ENCODE measurements at places on chromosomes 7 and 10.

DNA sequence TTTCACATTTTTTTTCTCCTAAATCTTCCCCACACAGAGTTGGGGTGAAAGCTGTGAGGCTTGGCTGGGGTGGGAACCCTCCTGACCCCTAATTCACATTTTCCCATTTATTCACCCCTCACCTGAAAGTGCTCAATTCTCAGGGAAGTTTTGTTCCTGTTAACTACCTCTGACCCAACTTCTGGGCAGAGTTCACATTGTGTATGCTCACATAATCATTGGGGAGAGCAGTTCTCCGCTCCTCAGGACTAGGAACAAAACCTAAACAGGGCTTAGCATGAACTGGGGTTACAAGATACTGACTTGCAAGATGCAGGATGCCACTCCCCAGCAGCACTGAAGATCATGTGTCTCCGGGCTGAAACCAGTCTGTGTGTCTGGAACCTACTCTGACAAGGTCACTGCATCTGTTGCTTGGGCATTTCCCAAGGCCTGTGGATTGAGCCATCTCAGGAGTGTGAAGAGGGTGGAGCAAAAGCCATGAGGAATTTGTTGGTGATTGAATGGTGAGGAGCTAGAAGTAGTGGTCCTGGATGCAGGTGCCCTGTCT lies 258.1 kb upstream of the IGFBP3 start:
- H3K4me1 ChIP-seq = no peaks in the 10 kb centered on the region
- no peaks in the 10 kb centered on the region for H3K27me3 ChIP-seq
- DNase-seq = no peak
- no peak overlapping the region for H3K27ac ChIP-seq
- H3K36me3 ChIP-seq = no peaks in the 10 kb centered on the region
- no peak overlapping the region for H3K4me3 ChIP-seq

DNA sequence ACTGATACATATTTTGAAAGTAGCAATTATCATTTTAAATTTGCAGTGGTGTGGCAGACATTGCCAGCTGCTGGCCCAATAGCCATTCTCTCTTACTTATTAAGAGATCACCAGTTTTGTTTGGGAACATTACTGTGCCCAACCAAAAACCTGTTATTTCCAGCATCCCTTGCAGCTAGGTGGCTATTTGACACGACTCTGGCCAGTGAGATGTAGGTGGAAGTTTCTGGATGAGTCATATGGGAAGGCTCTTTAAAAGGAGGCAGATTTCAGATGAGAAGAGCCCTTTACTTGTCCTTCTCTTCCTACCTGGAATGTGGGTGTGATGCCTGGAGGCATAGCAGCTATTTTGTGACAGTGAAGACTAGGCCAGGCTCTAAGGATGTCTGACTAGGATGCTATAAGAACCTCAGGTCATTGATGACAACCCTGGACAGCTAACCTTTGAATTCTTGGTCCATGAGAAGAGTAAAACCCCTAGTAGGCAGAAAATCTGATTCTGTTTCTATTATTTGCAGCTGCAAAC lies 77.9 kb downstream of the CARD11 start:
- no peaks in the 10 kb centered on the region for H3K4me1 ChIP-seq
- H3K27ac ChIP-seq = no peak overlapping the region
- no peak for DNase-seq

GRCh38 chr7:54704851-54705250 lies 54.2 kb downstream of the SEC61G start:
- no peaks in the 10 kb centered on the region for H3K36me3 ChIP-seq
- no peaks in the 10 kb centered on the region for H3K4me1 ChIP-seq
- H3K4me3 ChIP-seq = no peak overlapping the region
- DNase-seq = no peak
- H3K27me3 ChIP-seq = no peaks in the 10 kb centered on the region

DNA sequence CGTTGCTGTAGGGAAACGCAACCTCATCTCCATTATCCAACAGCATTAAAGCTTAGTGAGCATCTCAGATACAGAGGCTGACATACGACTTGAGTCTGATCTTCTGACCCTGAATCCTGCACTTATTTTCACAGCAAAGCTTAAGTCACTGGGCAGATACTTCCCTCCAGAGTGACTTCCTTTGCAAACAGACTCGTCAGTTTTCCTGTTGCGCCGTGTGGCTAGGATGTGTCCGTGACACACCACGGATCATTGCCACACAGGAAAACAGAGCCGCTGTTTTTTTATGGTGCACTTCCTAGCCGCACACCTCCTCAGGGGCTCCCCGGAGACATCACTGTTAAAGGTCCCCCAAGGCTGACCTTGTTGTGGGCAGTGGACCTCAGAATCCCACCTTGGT lies 94.9 kb upstream of the MKI67 start:
- DNase-seq = no peak
- no peak overlapping the region for H3K27ac ChIP-seq
- H3K4me3 ChIP-seq = no peak overlapping the region
- peaks cover 8% of the 10 kb centered on the region for H3K27me3 ChIP-seq
- H3K4me1 ChIP-seq = no peaks in the 10 kb centered on the region

GRCh38 chr7:7122701-7123281 lies 59.6 kb upstream of the C1GALT1 start:
- H3K4me1 ChIP-seq = peaks cover 18% of the 10 kb centered on the region
- no peaks in the 10 kb centered on the region for H3K36me3 ChIP-seq
- no peak overlapping the region for H3K27ac ChIP-seq
- no peaks in the 10 kb centered on the region for H3K27me3 ChIP-seq

GRCh38 chr10:69835875-69836730 lies 34.4 kb downstream of the COL13A1 start:
- H3K4me1 ChIP-seq = no peaks in the 10 kb centered on the region
- no peak overlapping the region for H3K4me3 ChIP-seq
- no peak overlapping the region for H3K27ac ChIP-seq
- no peaks in the 10 kb centered on the region for H3K36me3 ChIP-seq

DNA sequence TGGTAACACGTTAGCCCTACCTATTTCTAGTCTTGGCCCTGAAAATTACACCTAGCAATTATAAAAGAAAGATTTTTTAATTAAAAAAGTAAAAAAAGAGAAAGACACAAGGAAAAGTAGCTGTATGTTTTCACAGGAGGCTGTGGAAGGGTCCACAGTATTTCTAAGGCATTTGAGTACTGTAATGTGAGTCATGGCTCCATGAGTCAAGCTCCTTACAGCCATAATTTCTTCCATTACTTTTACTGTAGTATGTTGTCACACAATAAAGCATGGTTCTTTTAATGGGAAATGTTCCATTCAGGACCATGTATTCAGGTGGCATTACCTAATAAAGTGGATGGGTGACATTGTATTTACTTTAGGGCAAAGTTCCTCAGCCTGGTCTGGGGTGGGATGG lies 113.4 kb downstream of the GPR37 start:
- no peak for DNase-seq
- no peak overlapping the region for H3K4me3 ChIP-seq
- H3K27me3 ChIP-seq = no peaks in the 10 kb centered on the region
- no peaks in the 10 kb centered on the region for H3K36me3 ChIP-seq
- H3K27ac ChIP-seq = no peak overlapping the region

DNA sequence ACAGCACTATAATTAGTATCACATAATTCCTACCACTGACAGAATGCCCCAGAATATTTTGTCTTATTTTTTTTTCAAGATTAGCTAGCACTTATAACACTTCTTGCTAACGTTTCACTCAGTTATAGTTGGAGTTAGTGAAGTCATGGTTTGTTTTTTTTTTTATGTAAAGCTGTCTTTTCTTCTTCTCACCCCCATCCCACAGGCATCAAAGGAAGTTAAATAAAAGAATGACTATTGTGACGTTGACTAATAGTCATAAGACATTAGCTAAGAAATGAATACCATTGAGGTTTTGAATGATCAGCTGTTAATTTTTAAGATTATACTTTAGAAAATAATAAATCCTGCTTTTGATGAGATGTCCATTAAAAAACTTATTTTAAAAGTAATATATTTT lies 498.3 kb downstream of the GFRA1 start:
- no peak overlapping the region for H3K27ac ChIP-seq
- H3K4me3 ChIP-seq = no peak overlapping the region
- no peaks in the 10 kb centered on the region for H3K36me3 ChIP-seq
- DNase-seq = no peak

DNA sequence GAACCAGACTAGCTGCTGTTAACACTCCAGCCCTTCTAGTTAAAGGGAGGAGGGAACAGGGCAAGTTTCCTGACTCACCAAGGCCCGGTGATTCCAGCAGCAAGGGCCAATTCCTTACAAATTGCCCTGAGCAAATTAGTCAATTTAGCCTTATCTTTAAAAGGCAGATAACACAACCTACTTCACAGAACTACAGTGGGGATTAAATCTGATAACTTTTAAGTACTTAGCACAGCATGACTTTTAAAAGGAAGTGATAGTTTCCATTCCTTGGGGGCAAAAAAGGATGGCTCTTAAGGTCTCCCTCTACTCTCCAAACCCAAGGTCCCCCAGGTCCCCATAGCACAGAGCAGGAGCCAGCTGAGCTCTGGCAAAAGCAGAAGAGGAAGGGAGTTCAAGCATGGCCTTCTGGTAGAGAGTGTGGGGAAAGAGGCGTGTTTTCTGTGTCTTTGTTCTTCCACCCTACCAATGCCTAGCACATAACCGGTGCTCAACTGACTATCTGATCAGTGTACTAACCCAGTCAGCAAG lies 4.0 kb downstream of the CDCA7L start:
- H3K4me3 ChIP-seq = no peak overlapping the region
- DNase-seq = no peak
- no peaks in the 10 kb centered on the region for H3K27me3 ChIP-seq

- no peak overlapping the region for H3K4me3 ChIP-seq
- no peaks in the 10 kb centered on the region for H3K4me1 ChIP-seq
- no peak for DNase-seq
- no peaks in the 10 kb centered on the region for H3K36me3 ChIP-seq
- H3K27ac ChIP-seq = no peak overlapping the region
Observed at GRCh38 chr10:65720901-65721300, 1204.9 kb upstream of the LRRTM3 start.

DNA sequence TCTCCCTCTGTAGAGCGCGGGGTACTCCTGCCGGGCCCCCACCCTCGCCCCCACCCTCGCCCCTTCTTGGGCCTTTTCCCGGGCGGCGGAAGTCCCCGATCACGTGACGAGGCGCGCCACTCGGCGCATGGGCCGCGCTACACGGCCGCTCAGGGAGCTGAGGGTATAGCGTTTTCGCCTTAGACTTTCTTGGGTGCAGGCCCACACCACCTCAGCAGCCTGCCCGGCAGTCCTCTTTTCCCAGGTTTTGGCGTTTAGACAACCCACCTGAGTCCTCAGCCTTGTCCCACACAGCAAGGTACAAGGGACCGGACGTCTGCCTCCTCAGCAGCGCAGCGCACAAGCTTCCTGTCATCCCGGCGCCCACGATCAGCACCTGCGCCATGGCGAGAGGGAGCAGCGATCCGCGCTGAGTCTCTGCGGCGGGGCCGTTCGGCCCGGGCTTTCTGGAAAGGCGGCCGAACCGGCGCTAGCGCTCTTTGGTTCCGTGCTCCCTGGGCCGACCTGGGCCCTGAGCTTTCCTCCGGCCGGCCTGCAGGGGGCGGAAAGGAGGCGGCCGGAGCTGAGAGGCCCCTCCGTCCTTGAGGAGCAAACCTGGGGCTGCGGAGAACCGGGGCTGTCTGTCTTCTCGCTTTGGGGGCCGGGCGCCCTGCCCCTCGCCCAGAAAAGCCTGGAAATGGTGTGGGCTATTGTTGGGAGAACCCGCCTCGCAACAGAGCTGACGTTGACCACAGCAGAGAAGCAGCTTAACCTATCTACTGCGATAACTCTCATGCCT lies at the start of gene RNLS:
Gene RNLS, minus strand, starts transcription at position 513 of the 778 bp plus-strand sequence.
- H3K27me3 ChIP-seq = no peaks in the 10 kb centered on the region
- no peaks in the 10 kb centered on the region for H3K36me3 ChIP-seq
- H3K27ac ChIP-seq = peak within 1 kb of the TSS; percentile 97
- peak; percentile 87 for DNase-seq
- no peaks in the 10 kb centered on the region for H3K4me1 ChIP-seq

GRCh38 chr7:55244006-55244745 lies 121.0 kb upstream of the LANCL2 start:
- H3K27ac ChIP-seq = no peak overlapping the region
- DNase-seq = no peak
- no peaks in the 10 kb centered on the region for H3K27me3 ChIP-seq
- H3K4me1 ChIP-seq = no peaks in the 10 kb centered on the region

DNA sequence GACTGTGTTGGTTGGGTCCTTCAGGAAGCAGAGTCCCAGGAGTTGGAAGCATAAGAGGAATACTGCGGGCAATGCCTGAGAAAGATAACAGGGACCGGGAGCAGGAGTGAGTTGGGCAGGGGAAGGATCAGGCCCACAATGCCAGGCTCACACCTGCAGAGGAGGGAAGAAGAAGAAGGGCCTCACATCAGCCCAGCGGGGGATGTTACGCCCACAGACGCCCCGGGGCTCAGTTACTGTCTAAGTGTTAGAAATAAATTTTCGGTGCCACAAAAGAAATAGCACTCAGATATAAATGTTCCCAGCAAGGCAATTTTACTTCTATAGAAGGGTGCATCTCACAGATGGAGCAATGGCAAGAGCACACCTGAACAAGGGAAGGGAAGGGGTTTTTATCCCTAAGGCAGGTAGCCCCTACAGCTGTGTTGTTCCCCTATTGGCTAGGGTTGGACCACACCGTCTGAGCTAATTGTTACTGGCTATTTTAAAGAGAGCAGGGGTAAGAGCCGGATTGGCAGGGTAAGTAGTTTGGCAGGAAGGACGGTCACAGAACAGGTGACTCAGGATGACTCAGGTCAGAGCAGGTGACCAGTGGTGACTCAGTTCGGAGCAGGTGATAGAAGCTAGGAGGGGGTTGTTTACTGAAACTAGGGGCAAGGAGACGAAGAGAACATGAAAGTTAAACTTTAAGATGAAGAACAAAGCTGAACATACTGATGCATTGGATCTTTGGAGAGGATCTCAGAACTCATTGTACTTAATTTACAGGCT lies at the start of gene NOS3:
Gene NOS3, plus strand, starts transcription at position 602 of the 771 bp plus-strand sequence. CDS start 2,787 bp downstream, outside the sequence.
- H3K27ac ChIP-seq = no peak within 1 kb of the TSS
- H3K4me3 ChIP-seq = no peak within 1 kb of the TSS
- H3K27me3 ChIP-seq = no peaks in the 10 kb centered on the region
- H3K4me1 ChIP-seq = peaks cover 36% of the 10 kb centered on the region
- DNase-seq = no peak

DNA sequence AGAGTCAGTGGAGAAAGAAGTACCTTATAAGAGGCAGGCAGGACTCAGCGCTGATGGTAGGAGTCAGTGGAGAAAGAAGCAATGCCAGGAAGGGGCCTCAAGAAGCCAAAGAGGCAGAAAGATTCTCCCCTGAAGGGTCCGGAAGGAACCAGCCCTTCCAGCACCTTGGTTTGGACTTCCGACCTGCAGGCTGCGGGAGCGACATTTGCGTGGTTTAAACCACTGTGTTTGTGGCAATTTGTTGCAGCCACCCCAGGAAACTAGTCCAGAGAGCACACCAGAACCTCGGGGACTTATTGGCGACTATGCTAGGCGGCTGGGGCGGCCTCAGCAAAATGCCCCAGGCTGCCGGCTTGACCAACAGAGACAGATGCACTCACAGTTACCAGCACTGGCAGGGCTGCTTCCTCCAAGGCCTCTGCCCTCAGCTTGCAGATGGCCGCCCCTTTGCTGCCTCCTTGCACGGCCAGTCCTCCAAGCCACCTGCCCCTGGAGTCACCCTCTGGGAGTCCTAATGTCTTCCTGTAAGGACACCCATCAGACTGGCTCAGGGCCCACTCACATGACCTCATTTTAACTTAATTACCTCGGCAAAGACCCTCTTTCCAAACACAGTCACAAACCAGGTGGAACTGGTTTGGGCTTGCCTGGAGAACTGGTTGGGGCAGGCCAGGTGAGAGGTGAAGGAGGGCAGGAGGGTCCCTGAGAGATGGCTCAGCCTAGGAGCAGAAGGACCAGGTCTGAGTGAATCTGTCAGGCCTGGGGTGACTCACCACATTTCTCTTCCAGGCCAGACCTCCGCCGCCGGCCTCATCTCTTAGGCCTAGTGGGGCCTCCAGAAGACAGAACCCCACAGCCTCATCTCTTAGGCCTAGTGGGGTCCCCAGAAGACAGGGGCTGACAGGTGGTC lies 26.1 kb downstream of the CALML3 start:
- H3K36me3 ChIP-seq = no peaks in the 10 kb centered on the region
- no peak overlapping the region for H3K4me3 ChIP-seq
- peak; percentile 54 for DNase-seq
- no peaks in the 10 kb centered on the region for H3K27me3 ChIP-seq
- H3K4me1 ChIP-seq = peaks cover 38% of the 10 kb centered on the region

All from upper lobe of right lung (tissue), 1 donor.